ENCODE measurements at places on chromosomes 6 and 20. TPM values are rescaled to one million over a fixed set of nuclear protein-coding genes. Genes with fewer than 3 reads are reported as not detected.
A peak's percentile ranks its signal among the peaks of the same experiment; 100 is the strongest.

SCGN gene
- not detected for total RNA-seq

GRCh38 chr20:50129662-50130355, 16.9 kb upstream of the UBE2V1 start:
- H3K27ac ChIP-seq = no peak overlapping the region
- H3K4me1 ChIP-seq = no peaks in the 10 kb centered on the region
- DNase-seq = no peak

- H3K4me1 ChIP-seq = no peaks in the 10 kb centered on the region
- H3K36me3 ChIP-seq = no peaks in the 10 kb centered on the region
- no peak overlapping the region for H3K4me3 ChIP-seq
- H3K27me3 ChIP-seq = no peaks in the 10 kb centered on the region
- H3K27ac ChIP-seq = no peak overlapping the region
Observed at GRCh38 chr6:162153120-162153519, 574.4 kb downstream of the PRKN start.

DNA sequence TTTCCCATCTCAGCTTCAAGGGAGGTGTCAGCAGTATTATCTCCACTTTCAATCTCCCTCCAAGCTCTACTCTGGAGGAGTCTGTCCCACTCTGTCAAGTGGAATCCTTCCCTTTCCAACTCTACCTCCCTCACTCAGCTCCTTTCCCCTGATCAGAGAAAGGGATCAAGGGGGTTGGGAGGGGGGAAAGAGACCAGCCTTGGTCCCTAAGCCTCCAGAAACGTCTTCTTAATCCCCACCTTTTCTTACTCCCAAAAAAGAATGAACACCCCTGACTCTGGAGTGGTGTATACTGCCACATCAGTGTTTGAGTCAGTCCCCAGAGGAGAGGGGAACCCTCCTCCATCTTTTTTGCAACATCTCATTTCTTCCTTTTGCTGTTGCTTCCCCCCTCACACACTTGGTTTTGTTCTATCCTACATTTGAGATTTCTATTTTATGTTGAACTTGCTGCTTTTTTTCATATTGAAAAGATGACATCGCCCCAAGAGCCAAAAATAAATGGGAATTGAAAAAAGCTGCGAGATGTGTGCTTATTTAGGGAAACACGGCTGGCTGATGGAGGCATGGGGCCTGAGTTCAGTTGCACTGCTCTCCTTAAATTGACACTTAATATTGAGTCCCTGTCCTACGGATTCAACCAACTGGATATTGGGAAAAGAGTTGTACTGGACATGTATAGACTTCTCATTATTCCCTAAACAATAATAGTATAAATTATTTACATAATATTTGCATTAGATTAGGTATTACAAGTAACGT, 4.9 kb downstream of the TUBB start:
- peaks cover 57% of the 10 kb centered on the region for H3K36me3 ChIP-seq
- no peaks in the 10 kb centered on the region for H3K27me3 ChIP-seq
- no peak overlapping the region for H3K27ac ChIP-seq
- DNase-seq = no peak
- H3K4me3 ChIP-seq = no peak overlapping the region

- no peak overlapping the region for H3K27ac ChIP-seq
- no peak overlapping the region for H3K4me3 ChIP-seq
- H3K27me3 ChIP-seq = peaks cover 35% of the 10 kb centered on the region
- no peaks in the 10 kb centered on the region for H3K36me3 ChIP-seq
Observed at GRCh38 chr6:10396785-10397184, 18.1 kb downstream of the TFAP2A start.

- no peak overlapping the region for H3K4me3 ChIP-seq
- no peak overlapping the region for H3K27ac ChIP-seq
- no peaks in the 10 kb centered on the region for H3K27me3 ChIP-seq
- DNase-seq = no peak
- no peaks in the 10 kb centered on the region for H3K4me1 ChIP-seq
Observed at GRCh38 chr6:152356016-152356415, 281.1 kb downstream of the SYNE1 start.

DNA sequence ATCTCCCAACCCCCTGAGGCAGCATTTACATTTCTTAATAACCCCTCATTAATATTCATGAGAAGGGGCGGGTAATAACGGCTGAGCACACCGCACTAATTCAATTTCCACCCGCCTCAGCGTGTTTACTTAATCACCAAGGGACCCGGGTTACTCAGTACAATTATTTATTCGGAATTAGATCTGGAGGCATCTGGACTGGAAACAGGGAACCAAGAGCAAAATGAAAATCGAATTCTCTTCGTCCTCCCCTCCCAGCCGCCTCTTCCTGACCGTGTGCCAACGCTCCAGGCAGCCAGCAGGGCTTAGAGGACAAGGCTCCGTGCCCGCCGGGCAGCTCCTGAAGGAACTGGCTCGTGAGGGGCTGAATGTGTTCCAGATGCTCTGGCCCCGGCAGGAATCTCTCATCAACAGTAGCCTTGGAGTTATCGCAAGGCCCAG, 23.5 kb upstream of the CTNNBL1 start:
- H3K27me3 ChIP-seq = no peaks in the 10 kb centered on the region
- H3K36me3 ChIP-seq = no peaks in the 10 kb centered on the region
- no peak for DNase-seq
- no peaks in the 10 kb centered on the region for H3K4me1 ChIP-seq
- H3K4me3 ChIP-seq = no peak overlapping the region
- no peak overlapping the region for H3K27ac ChIP-seq

SLC22A2 gene
- not detected for total RNA-seq

- no peaks in the 10 kb centered on the region for H3K4me1 ChIP-seq
- DNase-seq = no peak
- no peak overlapping the region for H3K27ac ChIP-seq
- H3K36me3 ChIP-seq = no peaks in the 10 kb centered on the region
- no peak overlapping the region for H3K4me3 ChIP-seq
Observed at GRCh38 chr20:48395816-48396546, 431.8 kb downstream of the PREX1 start.

DSTN gene
- total RNA-seq = 43.1 TPM

DNA sequence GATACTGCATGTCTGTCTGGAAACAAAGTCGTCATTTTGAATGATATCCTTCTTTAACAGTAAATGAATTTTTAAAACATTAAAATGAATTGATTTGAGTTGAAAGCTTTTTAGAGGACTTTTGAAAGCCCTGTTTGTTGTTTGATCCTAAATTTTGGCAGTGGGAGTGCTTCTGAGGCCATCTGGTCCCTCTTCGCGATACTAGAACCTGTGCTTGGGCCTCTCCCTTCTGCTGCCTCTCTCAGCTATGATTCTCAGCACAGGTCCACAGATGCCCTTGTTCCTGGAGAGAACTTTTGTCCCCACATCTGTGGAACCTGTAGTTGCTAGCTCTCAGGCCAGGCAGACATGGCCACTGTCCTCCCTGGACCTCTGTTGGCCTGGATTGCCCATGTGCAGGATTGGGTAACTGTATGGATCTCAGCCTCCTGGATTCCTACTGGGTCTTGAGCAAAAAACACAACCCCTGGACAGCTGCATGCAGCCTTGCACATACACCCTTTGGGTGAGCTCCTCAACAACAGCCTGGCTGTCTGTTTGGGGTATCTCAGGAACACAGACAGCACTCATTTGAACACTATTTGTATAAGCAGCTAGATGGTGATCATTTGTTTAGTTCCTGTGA, 21.9 kb downstream of the UST start:
- no peak for DNase-seq
- no peaks in the 10 kb centered on the region for H3K36me3 ChIP-seq
- H3K27ac ChIP-seq = no peak overlapping the region
- H3K27me3 ChIP-seq = no peaks in the 10 kb centered on the region
- H3K4me3 ChIP-seq = no peak overlapping the region

DNA sequence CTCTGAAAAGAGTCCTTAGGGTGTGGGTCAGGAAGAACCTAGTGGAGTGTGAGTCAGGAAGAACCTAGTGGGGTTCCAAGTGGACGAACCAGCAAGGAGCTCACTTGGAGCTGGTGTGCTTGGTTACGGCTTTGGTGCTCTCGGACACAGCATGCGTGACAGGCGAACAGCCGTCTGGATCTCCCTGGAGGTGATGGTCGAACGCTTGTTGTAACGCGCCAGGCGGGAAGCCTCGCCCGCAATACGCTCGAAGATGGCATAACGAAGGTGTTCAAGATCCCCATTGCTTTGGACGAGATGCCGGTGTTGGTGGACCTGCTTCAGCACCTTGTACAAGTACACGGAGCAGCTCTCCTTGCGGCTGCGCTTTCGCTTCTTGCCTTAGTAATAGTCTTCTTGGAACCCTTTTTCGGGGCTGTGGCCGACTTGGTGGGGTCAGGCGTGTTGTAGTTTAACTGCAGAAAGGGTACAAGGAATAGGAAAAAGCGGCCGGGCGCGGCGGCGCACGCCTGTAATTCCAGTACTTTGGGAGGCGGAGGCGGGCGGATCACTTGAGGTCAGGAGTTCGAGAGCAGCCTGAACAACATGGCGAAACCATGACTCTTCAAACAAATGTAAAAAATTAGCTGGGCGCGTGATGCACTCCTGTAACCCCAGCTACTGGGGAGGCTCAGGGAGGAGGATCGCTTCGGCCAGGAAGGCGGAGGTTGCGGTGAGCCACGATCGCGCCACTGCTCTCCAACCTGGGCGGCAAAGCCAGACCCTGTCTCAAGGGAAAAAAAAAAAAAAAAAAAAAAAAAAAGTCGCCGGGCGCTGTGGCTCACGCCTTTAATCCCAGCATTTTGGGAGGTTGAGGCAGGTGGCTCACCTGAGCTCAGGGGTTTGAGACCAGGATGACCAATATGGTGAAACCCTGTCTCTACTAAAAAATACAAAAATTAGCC, 48.0 kb downstream of the OR2B2 start:
- H3K27ac ChIP-seq = peak overlapping the region; percentile 62
- DNase-seq = peak; percentile 13
- H3K27me3 ChIP-seq = no peaks in the 10 kb centered on the region

DNA sequence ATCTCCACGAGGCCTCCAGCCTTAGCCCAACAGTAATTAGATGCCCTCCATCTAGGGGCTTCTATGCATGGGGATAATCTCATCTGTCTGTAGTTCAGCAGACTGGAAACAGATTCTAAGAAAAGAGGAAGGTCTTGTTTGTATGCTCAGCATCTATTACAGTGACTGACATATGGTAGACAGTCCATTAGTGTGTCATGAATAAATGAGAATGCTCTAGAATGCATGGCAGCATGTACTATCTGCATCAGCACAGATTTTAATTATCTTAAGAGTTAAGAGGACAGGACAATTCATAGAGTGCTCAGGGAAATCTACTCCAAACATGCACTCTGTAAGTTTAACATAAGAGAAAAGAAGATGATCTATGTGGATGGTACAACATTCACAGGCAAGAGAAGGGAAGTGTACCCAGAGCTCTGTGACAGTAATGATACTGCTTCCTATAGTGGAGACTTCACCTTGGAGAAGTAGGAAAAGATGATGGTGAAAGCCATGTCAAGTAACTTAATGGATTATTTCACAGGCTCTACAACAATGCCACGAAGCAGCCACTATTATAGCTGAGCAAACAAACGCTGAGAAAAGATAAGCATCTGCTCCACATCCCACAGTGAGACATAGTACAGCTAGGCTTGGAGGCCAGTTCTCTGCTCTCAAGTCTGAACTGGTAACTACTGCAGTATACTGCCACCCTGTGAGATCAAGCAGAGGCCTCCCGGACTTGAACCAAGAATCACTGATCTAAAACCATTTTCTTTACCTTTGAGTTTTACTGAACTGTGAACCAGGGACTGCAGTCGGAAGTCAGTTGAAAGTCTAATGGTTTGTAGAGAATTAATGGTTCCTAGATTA, 309.2 kb upstream of the SPTLC3 start:
- H3K27me3 ChIP-seq = no peaks in the 10 kb centered on the region
- H3K36me3 ChIP-seq = no peaks in the 10 kb centered on the region
- H3K27ac ChIP-seq = no peak overlapping the region
- no peak for DNase-seq

GFRAL gene
- not detected for total RNA-seq

DNA sequence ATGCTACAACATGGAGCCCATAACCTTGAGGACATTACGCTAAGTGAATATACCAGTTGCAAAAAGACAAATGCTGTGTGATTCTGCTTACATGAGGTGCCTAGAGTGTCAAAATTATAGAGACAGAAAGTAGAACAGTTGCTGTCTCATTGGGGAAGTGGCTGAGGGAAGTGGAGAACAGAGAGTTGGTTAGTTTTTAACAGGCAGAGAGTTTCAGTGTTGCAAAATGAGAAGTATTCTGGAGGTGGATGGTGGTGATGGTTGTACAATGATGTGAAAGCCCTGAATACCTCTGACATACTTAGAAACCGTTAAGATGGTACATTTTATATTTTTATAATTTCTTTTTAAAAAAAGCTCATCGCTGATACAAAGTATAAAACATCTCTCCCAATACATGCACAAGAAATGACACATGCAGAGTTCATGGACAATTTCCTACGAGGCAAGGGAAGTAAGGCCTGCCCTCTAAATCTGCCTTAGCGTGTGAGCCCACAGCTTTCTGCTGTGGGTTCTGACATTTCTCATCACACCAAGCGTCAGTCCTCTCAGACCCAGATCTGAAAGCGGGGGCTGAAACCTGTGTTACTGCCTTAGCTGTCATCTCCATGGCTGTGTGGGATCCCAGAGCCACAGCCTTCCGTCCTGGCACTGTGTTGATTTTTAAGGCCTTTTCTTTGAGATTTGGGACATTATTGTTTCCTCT, 126.0 kb downstream of the RNASET2 start:
- no peaks in the 10 kb centered on the region for H3K36me3 ChIP-seq
- H3K27me3 ChIP-seq = no peaks in the 10 kb centered on the region
- no peak overlapping the region for H3K27ac ChIP-seq
- H3K4me3 ChIP-seq = no peak overlapping the region

DNA sequence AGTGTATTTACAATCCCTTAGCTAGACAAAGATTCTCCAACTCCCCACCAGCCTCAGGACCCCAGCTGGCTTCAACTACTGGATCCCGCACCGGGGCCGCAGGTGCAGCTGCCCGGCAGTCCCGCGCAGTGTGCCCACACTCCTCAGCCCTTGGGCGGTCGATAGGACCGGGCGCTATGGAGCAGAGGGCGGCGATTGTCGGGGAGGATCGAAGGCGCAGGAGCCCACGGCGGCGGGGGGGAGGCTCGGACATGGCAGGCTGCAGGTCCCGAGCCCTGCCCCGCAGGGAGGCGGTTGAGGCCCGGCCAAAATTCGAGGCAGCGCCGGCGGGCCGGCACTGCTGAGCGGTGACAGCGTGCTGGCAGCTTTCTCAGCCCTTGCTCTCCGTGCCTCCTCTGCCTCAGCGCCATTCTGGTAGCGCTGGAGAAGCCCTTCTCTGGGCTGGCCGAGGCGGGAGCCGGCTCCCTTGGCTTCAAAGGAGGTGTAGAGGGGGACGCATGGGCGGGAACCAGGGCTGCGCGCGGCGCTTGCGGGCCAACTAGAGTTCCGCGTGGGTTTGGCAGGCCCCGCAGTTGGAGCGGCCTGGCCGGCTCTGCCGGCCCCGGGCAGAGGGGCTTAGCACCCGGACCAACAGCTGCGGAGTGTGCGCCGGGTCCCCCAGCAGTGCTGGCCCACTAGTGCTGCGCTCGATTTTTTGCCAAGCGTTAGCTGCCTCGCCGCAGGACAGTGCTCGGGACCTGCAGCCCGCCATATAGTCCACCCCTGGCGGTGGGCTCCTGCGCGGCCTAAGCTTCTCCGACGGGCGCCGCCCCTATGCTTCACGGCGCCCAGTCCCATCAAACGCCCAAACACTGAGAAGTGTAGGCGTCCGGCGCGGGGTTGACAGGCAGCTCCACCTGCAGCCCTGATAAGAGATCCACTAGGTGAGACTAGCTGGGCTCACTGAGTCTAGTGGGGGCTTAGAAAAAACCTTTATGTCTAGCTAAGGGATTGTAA, 32.4 kb upstream of the KIF13A start:
- no peak overlapping the region for H3K4me3 ChIP-seq
- DNase-seq = no peak
- H3K4me1 ChIP-seq = no peaks in the 10 kb centered on the region
- H3K36me3 ChIP-seq = no peaks in the 10 kb centered on the region
- no peaks in the 10 kb centered on the region for H3K27me3 ChIP-seq

FAM184A gene
- 5.6 TPM for total RNA-seq

Data from CD4-positive, alpha-beta memory T cell (primary cell).